CD4-positive, alpha-beta T cell treated with Interferon gamma for 1 hour (primary cell): ENCODE measurements at places on chromosomes 7 and 10.

DNA sequence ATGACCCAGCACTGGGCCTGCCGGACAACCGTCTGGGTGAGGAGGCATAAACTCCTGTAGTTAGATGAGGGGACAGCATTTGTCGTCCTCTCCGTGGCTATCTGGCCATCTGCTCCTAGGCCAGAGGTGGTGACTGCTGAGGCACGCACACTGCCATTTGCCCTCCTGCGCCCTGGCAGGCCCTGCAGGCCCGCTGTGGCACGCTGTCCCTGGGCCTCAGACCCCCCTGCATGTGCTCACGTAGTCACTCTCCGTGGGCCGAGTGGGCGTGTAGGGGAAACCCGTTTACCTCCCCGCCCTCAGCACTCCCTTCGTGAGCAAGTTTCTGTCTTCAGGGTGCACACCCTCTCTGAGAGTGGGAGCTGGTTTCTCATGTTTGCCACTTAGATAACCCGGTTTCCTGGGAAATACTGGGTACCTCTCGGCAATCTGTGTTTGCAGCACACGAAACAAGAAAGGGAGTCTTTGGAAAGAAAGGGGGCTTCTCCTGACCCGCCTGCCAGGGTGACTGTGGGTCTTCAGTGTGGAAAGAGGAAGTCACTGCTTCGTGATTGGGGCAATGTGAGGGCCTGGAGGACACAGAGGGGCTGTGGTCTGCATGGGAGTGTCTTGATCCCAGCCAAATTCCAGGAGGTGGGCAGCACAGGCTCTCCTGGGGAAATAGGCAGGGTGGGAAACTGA lies 10.8 kb downstream of the ADAMTS14 start:
- no peak for DNase-seq

- peak; percentile 74 for DNase-seq
Observed at GRCh38 chr7:100563809-100564400, 9.8 kb downstream of the SAP25 start.

DNA sequence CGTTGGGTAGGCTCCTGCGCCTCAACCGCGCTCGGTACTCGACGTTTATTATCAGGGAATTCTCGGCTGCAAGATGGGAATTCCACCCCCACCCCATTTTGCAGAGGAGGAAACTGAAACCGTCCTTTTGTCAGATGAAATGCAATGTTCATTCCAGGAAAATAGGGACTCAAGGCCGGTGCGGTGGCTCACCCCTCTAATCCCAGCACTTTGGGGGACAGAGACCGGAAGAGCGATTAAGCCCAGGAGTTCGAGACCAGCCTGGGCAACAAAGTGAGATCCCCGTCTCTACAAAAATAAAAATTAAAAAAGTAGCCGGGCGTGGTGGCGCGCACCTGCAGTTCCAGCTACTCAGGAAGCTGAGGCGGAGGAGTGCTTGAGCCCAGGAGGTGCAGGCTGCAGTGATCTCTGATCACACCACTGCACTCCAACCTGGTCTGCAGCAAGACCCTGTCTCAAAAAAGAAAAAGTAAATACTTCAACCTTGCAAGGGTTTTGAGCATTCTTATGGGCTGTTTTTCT lies 720 bp upstream of the RFC2 start:
- no peak for DNase-seq

DNA sequence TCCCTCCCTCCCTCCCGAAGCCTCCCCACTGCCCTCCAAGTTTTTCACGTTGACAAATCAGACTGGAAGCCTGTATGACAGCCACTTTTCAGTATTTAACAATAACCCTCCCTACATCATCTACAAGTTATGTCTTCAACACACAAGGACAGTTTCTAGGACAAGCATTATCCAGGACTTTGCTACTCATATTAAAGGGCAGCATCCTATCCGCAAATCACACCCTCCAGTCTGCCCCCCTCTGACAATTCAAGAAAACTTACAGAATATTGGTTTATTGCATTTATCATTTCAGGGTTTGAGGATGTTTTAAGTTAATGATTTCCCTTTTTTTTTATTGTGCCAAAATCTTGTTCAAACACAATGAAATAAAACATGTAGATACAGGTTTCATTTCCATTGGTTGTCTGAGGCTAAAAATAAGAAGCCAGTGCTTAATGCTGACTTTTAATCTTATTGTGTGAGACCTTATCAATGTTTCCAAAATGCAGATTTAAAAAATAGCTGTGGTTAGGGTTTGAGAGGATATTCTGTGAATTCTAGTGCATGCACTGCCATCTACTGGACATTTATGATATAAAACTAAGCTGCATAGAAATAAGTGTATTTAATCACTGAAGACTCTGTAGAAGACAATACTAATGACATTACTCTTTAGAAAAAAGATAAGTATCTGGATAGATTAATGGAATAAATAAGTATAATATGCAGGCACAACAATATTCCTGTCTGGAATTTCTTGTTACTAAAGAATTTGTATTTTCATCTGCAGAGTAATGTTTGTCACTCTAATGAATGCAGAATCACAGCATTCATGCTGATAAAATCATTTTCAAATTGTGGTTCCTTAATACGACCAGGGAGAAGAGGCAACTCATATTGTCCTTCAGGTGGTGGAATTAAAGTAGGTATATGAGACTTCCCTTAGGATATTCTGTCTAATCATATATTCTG lies 64.1 kb downstream of the CAV1 start:
- no peak for DNase-seq

GRCh38 chr10:29734640-29734961 lies 99.8 kb upstream of the SVIL start:
- no peak for DNase-seq

- no peak for DNase-seq
Observed at GRCh38 chr7:49618028-49618427, 155.4 kb upstream of the VWC2 start.
